ENCODE measurements at places on chromosomes 7 and 10.
A peak's percentile ranks its signal among the peaks of the same experiment; 100 is the strongest.

DNA sequence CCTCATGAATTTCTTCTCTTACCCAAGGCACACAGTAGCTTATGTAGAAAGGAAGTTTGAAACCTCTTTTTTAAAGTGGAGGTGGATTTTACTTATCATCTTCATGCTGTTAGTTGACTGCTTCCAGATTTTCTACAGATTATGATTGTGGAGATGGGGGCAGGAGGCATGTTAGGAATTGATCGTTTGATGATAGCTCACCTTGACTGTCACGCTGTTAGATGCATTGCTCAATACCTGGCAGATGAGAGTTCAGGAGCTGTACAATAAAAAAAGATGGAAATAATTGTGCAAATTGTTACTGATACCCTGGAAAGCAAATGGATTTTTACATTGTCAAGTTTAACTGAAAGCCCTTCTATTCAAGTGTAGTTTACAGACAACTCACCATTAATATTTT is 340.3 kb downstream of the PLXDC2 start:
- DNase-seq, result no peak

- DNase-seq, result no peak
These were observed 71.7 kb downstream of the NRBF2 start for GRCh38 chr10:63204667-63205391.

GRCh38 chr7:55124989-55125875 is 106.4 kb downstream of the EGFR start:
- no peak for DNase-seq

GRCh38 chr7:130901209-130901783 is 167.3 kb upstream of the KLF14 start:
- DNase-seq, result no peak

GRCh38 chr10:112949875-112950507 is at the start of gene TCF7L2:
TSS of gene TCF7L2 (plus strand) at chr10:112950247. CDS start at chr10:112950757, 510 bp downstream.
- DNase-seq, result peak; percentile 38

GRCh38 chr10:16679511-16679910 is 137.7 kb downstream of the RSU1 start:
- no peak for DNase-seq

- no peak for DNase-seq
These were observed 79.8 kb downstream of the CHN2 start for GRCh38 chr7:29274146-29275017.

GRCh38 chr10:24866604-24867583 is 85.5 kb downstream of the PRTFDC1 start:
- DNase-seq, result no peak

GRCh38 chr7:158325530-158326381 is 261.9 kb downstream of the PTPRN2 start:
- no peak for DNase-seq

DNA sequence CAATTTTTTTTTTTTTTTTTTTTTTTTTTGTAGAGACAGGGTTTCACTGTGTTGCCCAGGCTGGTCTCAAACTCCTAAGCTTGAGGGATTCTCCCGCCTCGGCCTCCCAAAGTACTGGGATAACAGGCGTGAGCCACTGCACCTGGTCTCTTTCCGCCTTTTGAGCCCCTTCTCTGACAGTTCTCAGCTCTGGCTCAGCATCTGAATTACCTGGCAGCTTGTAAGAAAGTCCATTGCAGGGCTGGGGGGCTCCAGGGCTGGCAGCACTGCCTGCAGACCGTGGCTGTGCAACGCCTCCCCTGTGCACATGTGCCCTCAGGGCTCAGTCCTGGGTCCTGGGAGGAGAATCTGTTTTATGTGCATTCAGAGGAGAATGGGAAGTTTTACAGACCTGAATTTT is 37.6 kb downstream of the VWA2 start:
- DNase-seq, result no peak

- DNase-seq, result no peak
These were observed 49.4 kb downstream of the CAV1 start for GRCh38 chr7:116574025-116574822.

GRCh38 chr7:67618556-67619162 is 622.0 kb downstream of the TYW1 start:
- DNase-seq, result no peak

- DNase-seq, result no peak
These were observed 355.5 kb downstream of the GLRX3 start for GRCh38 chr10:130491693-130492050.

DNA sequence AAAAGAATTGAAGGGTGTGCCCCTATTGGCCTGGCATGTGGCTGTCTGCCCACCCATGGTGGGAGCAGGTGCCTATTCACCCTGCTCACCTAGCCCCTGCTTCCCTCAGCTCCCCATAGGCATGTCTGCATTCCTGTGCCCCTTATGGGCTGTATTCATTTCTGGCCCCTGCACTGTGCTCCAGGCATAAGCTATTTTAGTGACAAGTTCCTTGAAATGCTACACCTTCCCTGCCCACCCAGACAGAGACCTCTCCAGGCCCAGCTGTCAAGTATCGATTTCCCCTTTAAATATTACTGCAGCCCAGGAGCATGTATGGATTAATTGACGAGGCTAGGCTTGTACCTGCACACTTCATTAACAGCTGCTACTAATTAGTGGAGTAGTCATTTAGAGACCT is 235.4 kb downstream of the RPS24 start:
- no peak for DNase-seq

GRCh38 chr10:71751515-71752224 is 21.6 kb downstream of the VSIR start:
- no peak for DNase-seq

GRCh38 chr10:124563320-124564040 is 101.9 kb downstream of the LHPP start:
- no peak for DNase-seq

- no peak for DNase-seq
These were observed 287 bp downstream of the DCLRE1A start for GRCh38 chr10:113853578-113854012.

- no peak for DNase-seq
These were observed 27.5 kb downstream of the VIM start for GRCh38 chr10:17255512-17255911.

- DNase-seq, result no peak
These were observed 95.1 kb upstream of the CPXM2 start for GRCh38 chr10:123986736-123987135.

- DNase-seq, result no peak
These were observed 2.3 kb downstream of the DNTT start for GRCh38 chr10:96306516-96306915.

GRCh38 chr7:117950601-117951260 is 77.5 kb upstream of the CTTNBP2 start:
- no peak for DNase-seq

Measured in stimulated activated CD8-positive, alpha-beta memory T cell treated with anti-CD3 and anti-CD28 coated beads, Interleukin-4, amount 100 ng/mL, for 4 hours (primary cell).